ENCODE measurements at places on chromosomes 12 and 14. TPM values are rescaled to one million over a fixed set of nuclear protein-coding genes. Genes with fewer than 3 reads are reported as not detected.

GRCh38 chr12:18907728-18908127, 169.8 kb downstream of the CAPZA3 start:
- DNase-seq: peak; percentile 2
- H3K4me1 ChIP-seq: no peaks in the 10 kb centered on the region
- no peaks in the 10 kb centered on the region for H3K27me3 ChIP-seq
- H3K36me3 ChIP-seq: no peaks in the 10 kb centered on the region
- no peak overlapping the region for H3K27ac ChIP-seq

The KERA gene
- polyA plus RNA-seq: not detected

GRCh38 chr12:52080403-52081251, 1.1 kb downstream of the SMIM41 start:
- H3K36me3 ChIP-seq: no peaks in the 10 kb centered on the region
- no peaks in the 10 kb centered on the region for H3K27me3 ChIP-seq

DNA sequence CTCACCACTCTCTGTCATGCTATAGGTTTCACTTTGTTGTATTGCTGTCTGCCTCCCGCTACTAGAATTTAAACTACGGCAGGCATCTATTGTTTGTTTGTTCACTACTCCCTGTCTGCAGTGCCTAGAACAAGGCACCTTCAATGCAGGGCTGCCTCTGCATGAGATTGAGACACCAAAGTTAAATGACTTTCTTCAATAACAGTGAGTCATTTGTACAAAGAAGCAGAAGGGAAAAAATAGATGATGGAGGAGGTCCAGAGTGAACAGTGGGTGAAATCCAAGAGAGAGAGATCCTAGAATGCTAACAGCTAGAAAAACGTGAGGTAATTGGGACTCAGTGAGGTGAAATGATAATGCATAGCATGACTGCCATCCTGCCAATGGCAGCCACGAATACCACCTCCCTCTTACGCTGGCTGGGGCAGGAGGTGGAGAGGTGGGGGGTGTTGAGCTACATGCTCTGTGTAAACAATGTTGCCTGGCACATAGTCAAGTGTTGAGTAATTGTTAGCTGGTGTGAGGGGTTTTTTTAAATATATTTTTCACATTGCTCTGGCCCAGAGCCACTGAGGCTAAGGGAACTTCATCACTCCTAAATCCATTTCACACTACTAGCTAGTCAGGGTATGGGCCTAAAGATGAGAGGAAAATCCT, 367.6 kb downstream of the RPS29 start:
- no peak overlapping the region for H3K27ac ChIP-seq
- H3K4me1 ChIP-seq: peaks cover 4% of the 10 kb centered on the region
- no peak for DNase-seq
- H3K4me3 ChIP-seq: no peak overlapping the region
- H3K27me3 ChIP-seq: no peaks in the 10 kb centered on the region

DNA sequence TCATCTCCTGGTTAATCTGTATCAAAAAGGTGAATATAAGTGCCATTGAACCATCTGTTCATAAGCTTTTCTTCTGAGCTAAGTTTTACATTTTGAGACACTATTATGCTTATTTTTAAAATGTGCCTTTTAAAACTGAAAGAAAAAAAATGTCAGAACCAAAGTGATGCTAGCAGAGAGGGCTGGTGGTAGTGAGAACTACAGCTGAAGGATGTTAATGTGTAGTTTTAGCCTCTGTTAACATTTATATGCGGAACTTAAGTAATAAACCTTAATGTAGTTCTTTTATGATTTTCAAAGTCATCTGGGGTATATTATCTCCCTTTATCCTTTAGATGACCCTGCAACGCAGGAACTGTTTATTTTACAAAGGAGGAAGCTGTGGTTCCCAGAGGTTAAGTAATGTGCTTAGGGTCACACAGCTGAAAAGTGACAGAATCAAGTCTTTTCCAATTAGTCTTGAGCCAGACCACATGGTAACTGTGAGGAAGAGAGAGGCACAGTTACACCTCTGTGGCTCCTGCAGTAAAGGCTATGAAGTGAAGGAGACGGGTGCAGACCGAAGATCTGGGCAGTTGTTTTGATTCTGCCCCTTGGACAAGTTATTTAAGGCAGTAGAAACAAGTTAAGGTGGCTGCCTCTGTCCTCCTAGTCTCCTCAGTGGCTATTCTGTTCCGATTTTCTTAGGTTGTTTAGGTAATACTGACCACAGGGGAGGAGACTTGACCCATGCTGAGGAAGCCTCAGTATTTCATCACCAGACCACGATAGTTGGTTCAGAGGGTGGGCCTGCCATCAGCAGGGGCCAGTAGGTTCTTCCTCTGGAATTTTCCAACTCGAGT, 23.9 kb downstream of the GNG2 start:
- no peak for DNase-seq
- H3K36me3 ChIP-seq: no peaks in the 10 kb centered on the region
- H3K4me1 ChIP-seq: no peaks in the 10 kb centered on the region
- no peak overlapping the region for H3K27ac ChIP-seq

- no peak overlapping the region for H3K27ac ChIP-seq
- DNase-seq: no peak
- peaks cover 21% of the 10 kb centered on the region for H3K4me1 ChIP-seq
- H3K36me3 ChIP-seq: no peaks in the 10 kb centered on the region
- no peak overlapping the region for H3K4me3 ChIP-seq
These were observed 2.9 kb upstream of the MMP17 start for GRCh38 chr12:131825146-131825892.

DNA sequence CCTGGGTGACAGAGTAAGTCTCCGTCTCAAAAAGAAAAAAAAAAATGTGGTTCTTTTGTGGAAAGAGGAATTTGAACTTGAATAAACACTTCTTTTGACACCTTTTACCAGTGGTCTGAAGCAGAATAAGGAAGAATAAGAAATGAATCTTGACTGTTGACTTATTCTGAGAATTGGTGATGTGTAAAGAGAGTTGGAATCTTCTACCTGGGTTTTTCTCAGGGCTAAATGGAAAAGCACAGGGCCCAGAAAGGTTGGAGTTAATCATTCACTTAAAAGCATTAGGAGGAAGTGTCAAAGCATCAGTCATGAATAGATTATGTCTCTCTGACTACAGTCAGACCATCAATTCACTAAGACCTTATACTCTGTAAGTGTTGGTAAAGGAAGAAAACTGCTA, 13.9 kb downstream of the PNMA1 start:
- no peak overlapping the region for H3K27ac ChIP-seq
- no peak overlapping the region for H3K4me3 ChIP-seq
- H3K27me3 ChIP-seq: no peaks in the 10 kb centered on the region

- H3K4me1 ChIP-seq: no peaks in the 10 kb centered on the region
- H3K36me3 ChIP-seq: no peaks in the 10 kb centered on the region
- no peak overlapping the region for H3K27ac ChIP-seq
- no peaks in the 10 kb centered on the region for H3K27me3 ChIP-seq
These were observed 98.3 kb downstream of the PDZRN4 start for GRCh38 chr12:41286426-41286825.

DNA sequence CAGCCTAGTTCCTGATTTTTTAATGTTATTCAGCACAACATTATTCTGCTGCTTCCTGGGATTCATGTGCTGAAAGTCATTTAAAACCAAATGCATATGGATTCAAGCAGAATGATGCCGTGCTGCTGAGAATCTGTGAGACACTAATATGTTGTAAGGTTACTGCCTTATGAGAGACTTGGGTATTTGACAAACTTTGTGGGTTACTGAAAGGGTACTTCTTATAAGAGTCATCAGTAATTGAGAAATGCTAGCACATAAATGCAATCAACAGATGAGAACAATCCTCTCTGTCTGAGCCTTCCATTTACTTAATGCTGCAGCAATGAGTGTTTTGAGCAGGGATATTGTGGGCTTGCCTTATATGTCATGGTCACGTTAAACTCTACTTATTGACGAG, 175.7 kb downstream of the NPAS3 start:
- no peaks in the 10 kb centered on the region for H3K4me1 ChIP-seq
- no peak overlapping the region for H3K27ac ChIP-seq

The PPP4R4 gene
- polyA plus RNA-seq: 0.08 TPM

- DNase-seq: no peak
- H3K36me3 ChIP-seq: no peaks in the 10 kb centered on the region
- H3K4me1 ChIP-seq: no peaks in the 10 kb centered on the region
- H3K27me3 ChIP-seq: no peaks in the 10 kb centered on the region
- no peak overlapping the region for H3K27ac ChIP-seq
These were observed 7.3 kb downstream of the ITGA7 start for GRCh38 chr12:55700255-55701018.

The RNFT2 gene
- polyA plus RNA-seq: 11.4 TPM

GRCh38 chr14:97634751-97635150, 837.6 kb downstream of the VRK1 start:
- peaks cover 9% of the 10 kb centered on the region for H3K27me3 ChIP-seq
- DNase-seq: no peak
- H3K27ac ChIP-seq: no peak overlapping the region
- H3K4me3 ChIP-seq: no peak overlapping the region
- no peaks in the 10 kb centered on the region for H3K36me3 ChIP-seq

DNA sequence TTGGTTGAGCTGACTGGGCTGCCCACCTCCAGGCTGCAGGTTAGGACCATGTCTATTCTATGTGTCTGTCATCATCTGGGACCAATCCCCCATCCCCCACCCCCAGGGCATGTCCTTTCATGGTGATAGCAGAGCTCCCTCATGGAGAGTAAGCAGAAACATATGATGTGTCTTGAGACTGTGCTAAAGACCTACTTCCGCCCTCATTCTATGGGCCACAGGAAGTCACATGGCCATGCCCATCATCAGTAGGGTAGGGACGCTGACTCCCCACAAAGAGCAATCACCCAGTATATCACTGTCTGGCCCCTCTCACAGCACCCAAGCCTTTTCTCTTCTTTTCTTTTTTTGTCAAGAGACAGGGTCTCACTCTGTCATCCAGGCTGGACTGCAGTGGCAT, 99.7 kb downstream of the CMKLR1 start:
- no peaks in the 10 kb centered on the region for H3K27me3 ChIP-seq
- DNase-seq: no peak
- no peaks in the 10 kb centered on the region for H3K36me3 ChIP-seq

The BDKRB1 gene
- not detected for polyA plus RNA-seq

DNA sequence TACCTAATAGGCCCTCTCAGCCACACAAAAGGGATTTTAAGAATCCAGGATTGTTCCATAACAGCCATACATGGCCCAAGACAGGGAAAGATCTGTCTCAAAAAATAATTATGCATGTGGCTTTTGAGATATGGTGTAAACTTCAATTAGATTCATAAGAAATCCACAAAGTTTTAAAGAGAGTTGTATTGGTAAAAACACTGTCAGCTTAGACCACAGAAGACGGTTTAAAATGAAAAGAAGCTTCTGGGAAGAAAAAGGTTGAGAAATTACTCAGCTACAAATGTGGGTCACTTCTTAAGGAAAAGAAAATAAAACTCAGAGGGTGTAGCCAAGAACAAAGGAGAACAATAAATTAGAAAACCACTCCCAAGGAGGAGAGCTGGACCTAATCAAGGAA, 191.4 kb downstream of the KIF26A start:
- H3K27ac ChIP-seq: no peak overlapping the region
- H3K4me3 ChIP-seq: no peak overlapping the region
- no peaks in the 10 kb centered on the region for H3K36me3 ChIP-seq
- H3K4me1 ChIP-seq: no peaks in the 10 kb centered on the region
- no peaks in the 10 kb centered on the region for H3K27me3 ChIP-seq

DNA sequence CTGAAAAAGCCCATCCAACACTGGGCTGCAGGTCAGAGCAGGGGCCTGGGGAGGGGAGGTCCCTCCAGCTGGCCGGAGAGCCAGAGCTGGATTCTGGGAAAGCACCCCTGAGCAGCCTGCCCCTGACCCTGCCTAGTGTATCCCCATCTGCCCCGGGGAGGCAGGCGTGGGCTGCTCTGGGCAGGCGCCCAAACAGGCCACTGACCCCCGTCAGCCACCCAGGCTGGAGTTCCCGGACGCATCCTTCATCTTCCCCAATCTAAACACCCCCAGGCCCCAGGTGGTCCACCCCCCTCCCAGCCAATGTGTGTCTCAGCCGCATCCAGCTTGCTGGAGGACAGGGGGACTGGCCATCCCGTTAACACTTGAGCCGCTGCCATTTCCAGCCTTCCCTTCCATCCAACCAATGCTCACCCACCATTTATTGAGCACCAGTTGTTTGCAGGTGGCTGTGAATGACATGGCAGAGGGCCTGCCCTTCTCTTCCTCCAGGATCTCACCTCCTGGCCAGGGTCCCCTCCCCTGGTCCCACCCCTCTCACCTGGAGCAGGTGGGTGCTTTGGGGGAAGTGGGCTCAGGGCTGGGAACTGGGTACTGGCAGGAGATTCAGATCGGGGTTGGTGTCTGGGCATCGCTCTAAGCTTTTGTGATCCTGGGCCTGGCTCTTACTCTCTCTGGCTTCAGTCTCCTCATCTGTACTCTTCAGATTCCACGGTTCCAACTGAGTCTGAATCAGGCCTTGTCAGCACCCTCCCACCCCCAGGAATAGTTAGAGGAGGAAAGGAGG, 743 bp upstream of the DTX1 start:
- peaks cover 9% of the 10 kb centered on the region for H3K27me3 ChIP-seq
- no peak for DNase-seq
- no peaks in the 10 kb centered on the region for H3K36me3 ChIP-seq
- peaks cover 7% of the 10 kb centered on the region for H3K4me1 ChIP-seq
- peak overlapping the region; percentile 64 for H3K4me3 ChIP-seq

The MSRB3 gene
- 7.9 TPM for polyA plus RNA-seq

DNA sequence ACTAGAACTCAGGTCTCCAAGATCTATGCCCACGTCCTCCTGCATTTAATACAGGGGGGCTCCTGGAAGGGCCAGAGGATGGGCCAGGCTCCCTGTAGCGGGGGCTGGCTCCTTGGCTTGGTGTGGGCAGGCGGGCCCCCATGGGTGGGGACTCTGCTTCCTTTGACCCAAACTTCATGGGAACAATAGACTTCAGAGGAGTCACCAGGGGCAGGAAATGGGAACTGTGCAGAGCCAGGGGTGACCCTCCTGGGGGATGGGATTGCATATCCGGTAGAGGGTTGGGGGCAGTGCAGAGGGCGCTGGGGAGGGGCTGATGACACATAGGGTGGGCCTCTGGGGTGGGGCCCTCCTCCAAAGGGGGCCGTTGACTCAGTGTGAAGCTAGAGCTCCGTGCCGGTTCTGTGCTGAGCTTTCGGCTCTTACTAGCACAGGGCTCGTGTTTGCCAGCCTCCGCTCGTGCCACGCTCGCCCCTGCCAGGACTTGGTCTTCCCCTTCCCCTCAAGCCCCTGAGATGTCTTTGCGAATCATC, 4.6 kb downstream of the TEAD4 start:
- H3K4me3 ChIP-seq: no peak overlapping the region
- H3K4me1 ChIP-seq: peaks cover 7% of the 10 kb centered on the region
- H3K27ac ChIP-seq: no peak overlapping the region
- peaks cover 19% of the 10 kb centered on the region for H3K27me3 ChIP-seq
- DNase-seq: peak; percentile 62

The ANKRD33 gene
- 0.24 TPM for polyA plus RNA-seq

The HRK gene
- polyA plus RNA-seq: 0.48 TPM
